Right lung (tissue), 10 donors: ENCODE measurements at places on chromosomes 6 and 20. TPM values are rescaled to one million over a fixed set of nuclear protein-coding genes. Genes with fewer than 3 reads are reported as not detected.

GRCh38 chr6:169571123-169571962, 130.5 kb downstream of the WDR27 start:
- no peak for DNase-seq

GRCh38 chr6:108027594-108027993, 46.9 kb downstream of the OSTM1 start:
- no peak for DNase-seq

- no peak for DNase-seq
Observed at GRCh38 chr6:44304282-44305199, 8.6 kb downstream of the AARS2 start.

DNA sequence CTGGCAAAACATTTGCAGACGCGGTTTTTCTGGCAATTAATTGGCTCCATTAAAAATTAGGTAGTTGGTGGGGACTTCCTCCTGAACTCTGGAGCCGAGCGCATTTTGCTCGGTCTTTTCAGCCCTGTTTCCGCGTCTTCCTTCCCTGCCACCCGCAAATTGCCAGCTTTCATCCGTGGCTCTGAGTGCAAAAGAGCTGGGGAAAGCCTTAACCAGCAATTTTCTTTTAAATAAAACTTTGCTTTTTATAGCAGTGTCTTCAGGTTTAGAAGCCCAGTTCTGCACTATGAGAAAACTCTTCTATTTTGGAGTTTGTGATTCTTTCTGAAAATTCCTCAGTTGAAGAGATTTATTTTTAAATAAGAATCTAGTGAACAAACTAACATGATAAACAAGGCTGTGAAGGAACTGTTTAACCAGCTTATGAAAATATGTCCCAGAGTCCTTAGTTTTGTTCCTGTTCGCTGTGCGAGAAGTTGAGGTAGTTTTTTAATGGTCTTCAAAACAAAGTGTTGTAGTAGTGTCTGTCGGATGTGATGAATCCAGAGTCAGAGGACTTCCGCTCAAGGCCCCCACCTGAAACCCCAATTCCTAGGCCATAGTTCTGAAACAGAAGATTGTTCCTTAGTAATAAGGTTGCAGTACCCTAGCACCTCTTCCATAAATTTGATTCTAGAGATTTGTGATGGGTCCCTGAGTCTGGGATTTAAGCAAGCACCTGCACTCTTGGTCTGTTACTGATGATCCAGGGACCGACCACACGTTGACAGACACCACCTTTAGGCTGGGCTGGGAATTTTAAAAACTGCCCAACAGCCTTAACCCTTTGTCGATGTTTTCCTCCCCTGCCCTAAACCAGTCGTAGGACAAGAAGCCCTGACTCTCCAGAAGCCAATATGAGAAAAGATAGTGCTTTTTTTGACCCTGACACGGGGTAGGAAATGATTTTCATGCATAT, 950 bp downstream of the KCTD20 start:
- DNase-seq = no peak

DNA sequence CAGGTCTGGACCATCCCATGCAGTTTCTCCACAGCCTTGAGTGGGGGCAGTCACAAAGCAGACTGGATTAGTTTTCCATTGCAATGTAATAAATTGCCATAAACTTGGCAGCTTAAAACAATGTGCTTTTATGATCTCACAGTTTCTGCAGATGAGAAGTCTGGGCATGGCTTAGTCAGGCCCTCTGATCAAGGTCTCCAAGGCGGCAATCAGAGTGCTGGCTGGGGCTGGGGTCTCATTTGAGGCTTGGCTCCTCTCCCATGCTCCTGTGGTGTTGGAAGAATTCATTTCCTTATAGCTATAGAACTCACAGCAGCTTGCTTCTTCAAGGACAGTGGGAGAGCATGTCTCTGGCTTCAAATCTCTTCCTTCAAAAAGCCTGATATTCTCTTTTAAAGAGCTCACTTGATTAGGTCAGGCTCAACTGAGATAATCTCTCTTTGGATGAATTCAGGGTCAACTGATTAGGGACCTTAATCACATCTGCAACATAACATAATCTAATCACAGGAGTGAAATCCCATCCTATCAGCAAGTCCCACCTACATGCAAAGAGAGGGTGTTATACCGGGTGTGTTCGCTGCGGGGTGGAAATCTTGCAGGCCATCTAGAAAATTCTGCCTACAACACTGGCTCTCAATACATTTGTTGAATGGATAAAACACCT, 77.4 kb upstream of the SULF2 start:
- no peak for DNase-seq

GRCh38 chr20:33019465-33020277, 11.8 kb upstream of the BPIFB6 start:
- DNase-seq = no peak

- DNase-seq = no peak
Observed at GRCh38 chr6:167794161-167795157, 32.3 kb upstream of the AFDN start.

GRCh38 chr6:140490081-140490480, 1115.6 kb upstream of the CITED2 start:
- DNase-seq = no peak

DNA sequence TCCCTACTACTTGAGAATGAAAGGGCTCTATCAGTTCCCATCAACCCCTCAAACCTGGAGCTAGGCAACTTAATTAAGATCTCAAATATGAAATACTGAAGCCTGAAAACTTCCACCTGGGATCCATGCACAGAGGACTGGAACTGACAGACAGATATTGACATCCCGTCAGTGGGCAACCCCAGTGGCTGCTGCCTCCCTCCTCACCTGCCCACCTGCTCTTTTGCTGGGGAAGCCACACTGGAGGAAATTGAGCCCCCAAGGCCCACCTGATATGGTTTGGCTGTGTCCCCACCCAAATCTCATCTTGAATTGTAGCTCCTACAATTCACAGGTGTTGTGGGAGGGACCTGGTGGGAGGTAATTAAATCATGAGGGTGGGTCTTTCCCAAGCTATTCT, 192.8 kb downstream of the LRFN2 start:
- DNase-seq = no peak

DNA sequence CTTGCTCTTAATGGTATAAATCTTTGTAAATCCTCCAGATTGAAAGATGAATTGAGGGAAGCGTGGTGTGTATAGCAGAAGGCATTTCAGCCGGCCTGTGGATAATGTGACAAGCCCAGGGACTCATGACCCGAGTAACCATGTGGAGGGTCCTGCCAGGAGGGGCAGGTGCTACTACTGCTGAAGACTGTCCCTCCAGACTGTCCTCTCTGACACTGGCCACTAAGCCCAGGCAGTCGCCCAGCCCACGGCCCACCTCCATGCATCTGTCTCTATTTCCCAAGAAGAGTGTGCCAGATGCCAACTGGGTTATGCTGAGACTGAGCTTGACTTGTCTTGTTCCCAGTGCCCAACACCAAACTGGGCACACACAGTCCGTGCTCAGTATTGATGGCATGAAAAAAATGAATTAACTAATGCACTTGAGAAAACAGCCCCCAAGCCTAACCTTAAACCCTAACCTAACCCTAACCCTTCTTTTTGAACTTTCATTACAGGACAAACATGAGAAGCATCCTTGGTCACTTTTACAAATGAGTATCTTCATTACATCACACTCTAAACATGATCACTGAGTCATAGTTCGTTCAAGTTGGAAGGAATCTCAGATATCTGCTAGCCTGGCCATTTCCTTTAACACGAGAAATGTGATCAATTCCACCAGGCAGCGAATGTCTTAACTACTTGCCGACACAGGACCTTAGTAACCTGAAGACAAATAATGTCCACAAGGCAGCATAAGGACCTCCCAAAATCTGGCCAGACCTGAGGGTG, 182.2 kb upstream of the RREB1 start:
- no peak for DNase-seq

GRCh38 chr6:159415540-159415939, 246.3 kb downstream of the FNDC1 start:
- no peak for DNase-seq

GRCh38 chr6:152206072-152206818, 398.8 kb downstream of the ESR1 start:
- DNase-seq = no peak

GRCh38 chr6:30757261-30757904, 13.0 kb upstream of the IER3 start:
- no peak for DNase-seq

- no peak for DNase-seq
Observed at GRCh38 chr6:154785075-154785474, 51.9 kb downstream of the SCAF8 start.

DNA sequence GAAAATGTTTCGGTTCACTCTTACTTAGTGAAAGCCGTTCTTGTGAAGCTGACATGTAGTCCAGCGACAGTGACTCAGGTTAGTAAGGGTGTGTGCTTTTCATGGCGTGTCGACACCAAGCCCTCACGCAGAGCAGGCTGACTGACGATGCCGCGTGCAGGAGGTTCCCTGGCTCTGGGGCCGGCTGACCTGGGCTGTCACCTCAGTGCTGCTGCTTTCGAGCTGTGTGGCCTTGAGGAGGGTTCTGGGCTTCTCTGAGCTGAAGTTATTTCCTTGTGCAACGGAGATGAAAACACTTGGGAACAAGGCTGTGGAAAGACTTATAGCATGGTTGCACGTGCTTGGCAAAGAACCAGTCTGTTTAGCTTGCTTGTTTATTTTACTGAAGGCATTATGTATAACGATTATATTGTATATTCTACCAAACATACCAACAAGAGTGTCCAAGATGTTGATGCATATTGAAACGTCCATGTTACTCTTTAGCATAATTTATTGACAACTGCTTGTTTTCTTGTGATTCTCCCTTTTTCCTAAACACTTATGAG, 59.2 kb downstream of the PHACTR3 start:
- peak; percentile 46 for DNase-seq

DNA sequence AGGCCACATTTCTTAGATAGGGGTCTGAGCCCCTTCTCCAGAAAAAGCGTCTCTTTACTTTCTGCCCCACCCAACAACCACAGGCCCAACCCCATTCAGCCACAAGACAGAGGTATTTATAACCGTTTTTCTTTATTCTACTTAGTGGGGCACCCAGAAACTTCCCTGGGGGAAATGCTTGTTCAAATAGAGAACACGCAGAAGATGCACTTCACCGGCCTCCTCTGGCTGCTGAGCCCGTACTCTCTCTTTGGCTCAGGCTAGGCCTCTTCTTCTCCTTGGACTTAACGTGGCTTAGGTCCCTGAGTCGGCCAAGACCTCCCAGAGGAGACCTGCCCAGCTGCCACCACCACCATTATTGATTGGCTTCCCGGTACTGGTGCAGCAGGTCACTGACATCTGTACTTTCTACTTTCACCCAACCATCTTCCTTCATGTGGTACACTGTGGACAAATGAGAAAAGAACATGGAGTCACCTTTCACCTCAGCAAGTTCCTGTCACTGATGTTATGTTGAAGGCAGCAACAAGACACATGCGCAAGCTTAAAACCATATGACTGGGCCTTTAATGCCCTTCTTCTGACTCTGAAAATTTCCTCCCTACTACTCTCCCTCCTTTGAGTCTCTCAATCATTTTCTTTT, 2.2 kb upstream of the TAP2 start:
- no peak for DNase-seq

GRCh38 chr20:34705008-34705396, 858 bp downstream of the TP53INP2 start:
- DNase-seq = no peak

- no peak for DNase-seq
Observed at GRCh38 chr20:45965169-45966002, 6.6 kb downstream of the ZNF335 start.

- DNase-seq = peak; percentile 43
Observed at GRCh38 chr6:119129148-119129967, 50.9 kb upstream of the FAM184A start.

Gene GRM1
- polyA plus RNA-seq = 0.04 TPM

Gene SCP2D1
- polyA plus RNA-seq = not detected

Gene CD24
- polyA plus RNA-seq = 165 TPM

Gene CNKSR3
- 33.2 TPM for polyA plus RNA-seq

Gene C6orf163
- polyA plus RNA-seq = 10.8 TPM

Gene GINM1
- polyA plus RNA-seq = 40.8 TPM

Gene SLC35D3
- polyA plus RNA-seq = 1.1 TPM
